Esophagus squamous epithelium (tissue), 5 donors: ENCODE measurements at places on chromosomes 1 and 21.

- H3K27ac ChIP-seq = no peak overlapping the region
- peaks cover 11% of the 10 kb centered on the region for H3K4me1 ChIP-seq
- DNase-seq = no peak
Measured at GRCh38 chr21:38927776-38928175, 122.0 kb downstream of the ETS2 start.

DNA sequence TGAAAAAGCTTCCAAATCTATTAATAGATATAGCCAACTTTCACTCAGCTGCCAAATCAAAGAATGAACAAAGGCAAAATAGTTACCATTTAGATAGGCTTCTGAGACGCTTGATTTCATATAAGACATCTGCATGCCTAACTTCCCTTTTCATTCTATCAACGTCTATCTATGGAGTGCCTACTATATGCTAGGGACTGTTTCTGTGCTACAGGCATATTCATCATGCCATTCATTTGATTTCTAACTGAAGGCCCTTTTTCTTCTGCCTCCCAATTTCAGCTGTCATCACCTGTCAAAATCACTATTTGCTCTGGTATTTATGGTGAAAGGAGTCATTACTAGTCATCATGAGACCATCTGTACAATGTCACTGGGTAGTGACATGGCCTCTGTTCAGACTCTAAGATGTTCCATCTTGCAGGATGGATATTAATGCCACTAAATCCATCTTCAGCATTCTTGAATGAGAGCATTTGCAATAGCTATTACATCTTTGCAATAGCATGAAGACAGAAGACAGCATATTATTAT, 4.3 kb upstream of the KRTAP13-1 start:
- no peaks in the 10 kb centered on the region for H3K27me3 ChIP-seq
- H3K4me1 ChIP-seq = no peaks in the 10 kb centered on the region
- no peak for DNase-seq
- no peak overlapping the region for H3K27ac ChIP-seq
- no peaks in the 10 kb centered on the region for H3K36me3 ChIP-seq
- H3K4me3 ChIP-seq = no peak overlapping the region

DNA sequence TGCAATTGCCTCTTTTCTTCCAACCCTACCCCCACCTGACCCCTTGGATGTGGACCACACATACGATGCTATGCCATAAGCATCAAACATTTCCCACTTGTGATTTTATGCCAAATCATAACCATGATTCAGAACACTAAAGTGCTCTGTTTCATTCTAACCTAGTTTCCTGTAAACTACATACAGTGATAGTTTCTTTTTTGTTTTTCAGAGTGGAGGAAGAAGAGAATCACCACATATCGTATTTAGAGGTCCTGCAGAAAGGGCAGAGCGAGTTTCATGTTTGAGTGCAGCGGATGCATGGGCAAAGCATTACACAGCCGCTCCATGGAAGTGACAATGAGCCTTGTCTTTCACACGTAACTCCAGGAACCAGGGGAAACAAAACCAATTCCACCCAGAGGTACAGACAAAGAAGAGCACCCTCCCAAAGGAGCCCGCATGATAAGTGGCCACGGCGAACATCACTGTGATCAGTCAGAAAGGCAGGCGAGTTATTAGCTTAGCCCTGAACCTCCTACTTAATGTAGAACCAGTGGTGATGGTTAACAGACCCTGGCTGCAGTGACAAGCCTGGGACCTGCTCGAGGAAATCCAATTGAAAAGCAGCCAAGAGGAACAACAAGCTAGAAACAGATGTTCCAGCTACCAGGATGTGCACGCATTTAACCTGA, 64.0 kb upstream of the ZNF281 start:
- no peak overlapping the region for H3K27ac ChIP-seq
- no peaks in the 10 kb centered on the region for H3K4me1 ChIP-seq
- DNase-seq = no peak
- no peak overlapping the region for H3K4me3 ChIP-seq

DNA sequence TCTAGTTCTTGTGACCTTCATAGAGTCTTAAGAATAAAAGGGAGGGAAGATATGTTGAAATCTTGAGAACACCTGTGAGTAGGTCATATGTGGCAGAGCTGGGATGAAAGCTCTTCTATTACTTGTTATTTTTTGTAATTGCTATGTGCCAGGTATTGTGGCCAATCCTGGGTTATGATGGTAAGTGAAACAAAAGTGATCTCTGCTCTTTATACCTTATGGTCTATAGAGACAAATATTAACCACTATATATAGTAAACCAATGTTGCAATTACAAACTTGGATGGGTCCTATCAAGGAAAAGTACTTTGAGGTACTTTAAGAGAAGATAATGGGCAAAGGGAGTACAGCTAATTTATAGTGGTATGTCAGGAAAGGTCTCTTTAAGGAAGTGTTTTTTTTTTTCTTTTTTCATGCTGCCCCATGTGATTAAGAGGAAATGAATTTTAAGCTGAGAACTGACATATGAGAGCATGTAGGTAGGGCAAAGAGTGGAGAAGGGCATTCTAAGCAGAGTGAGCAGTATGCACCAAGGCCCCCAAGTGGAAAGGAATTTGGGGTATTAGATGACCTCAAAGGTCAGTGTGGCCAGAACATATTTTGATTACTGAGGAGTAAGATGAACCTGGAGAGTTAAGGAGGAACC, 43.3 kb downstream of the POU2F1 start:
- H3K4me1 ChIP-seq = no peaks in the 10 kb centered on the region
- H3K27ac ChIP-seq = no peak overlapping the region
- no peaks in the 10 kb centered on the region for H3K27me3 ChIP-seq
- no peak overlapping the region for H3K4me3 ChIP-seq
- no peak for DNase-seq

- H3K4me3 ChIP-seq = no peak overlapping the region
- no peak for DNase-seq
- no peaks in the 10 kb centered on the region for H3K27me3 ChIP-seq
Measured at GRCh38 chr1:187691439-187691838, 862.7 kb downstream of the PLA2G4A start.

DNA sequence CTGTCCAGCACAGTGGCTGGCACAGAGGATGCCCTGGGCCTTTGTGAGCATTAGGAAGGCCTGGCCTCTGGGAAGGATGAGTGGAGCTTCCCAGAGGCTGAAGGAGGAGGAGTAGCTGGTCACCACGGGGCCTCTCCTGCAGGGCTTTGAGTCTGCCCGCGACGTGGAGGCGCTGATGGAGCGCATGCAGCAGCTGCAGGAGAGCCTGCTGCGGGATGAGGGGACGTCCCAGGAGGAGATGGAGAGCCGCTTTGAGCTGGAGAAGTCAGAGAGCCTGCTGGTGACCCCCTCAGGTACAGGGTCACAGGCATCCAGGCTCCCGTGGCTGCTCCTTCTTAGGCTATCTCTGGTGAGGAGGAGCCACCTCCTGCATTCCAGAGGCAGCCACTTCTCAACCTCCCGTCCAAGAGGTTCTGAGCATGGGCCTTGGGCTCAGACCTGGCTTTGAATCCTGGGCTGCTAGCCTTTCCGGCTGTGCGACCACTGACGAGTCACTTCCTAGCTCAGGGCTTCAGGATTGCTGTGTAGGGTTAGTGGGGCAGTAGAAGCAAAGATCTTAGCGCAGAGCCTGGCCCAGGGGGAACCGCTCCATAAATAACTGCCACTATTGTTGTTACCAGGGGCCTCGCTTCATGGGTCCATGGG, 14.0 kb downstream of the SESN2 start:
- H3K27ac ChIP-seq = no peak overlapping the region
- H3K27me3 ChIP-seq = no peaks in the 10 kb centered on the region
- H3K4me3 ChIP-seq = no peak overlapping the region

DNA sequence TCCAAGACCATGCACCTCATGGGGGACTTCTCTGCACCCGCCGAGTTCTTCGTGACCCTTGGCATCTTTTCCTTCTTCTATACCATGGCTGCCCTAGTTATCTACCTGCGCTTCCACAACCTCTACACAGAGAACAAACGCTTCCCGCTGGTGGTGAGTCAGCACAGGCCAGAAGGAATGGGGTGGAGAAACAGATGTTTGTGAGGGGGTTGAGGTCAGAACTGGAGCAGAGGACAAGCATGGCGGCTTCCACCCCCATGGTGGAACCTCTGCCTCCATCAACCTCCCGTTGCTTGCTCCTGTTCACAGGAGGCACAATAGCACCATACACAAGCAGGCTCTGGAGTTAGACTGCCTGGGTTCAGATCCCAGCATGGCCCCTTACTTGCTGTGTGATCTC, 6.9 kb upstream of the ATXN7L2 start:
- DNase-seq = no peak
- no peak overlapping the region for H3K4me3 ChIP-seq
- no peaks in the 10 kb centered on the region for H3K4me1 ChIP-seq
- no peak overlapping the region for H3K27ac ChIP-seq
- H3K36me3 ChIP-seq = no peaks in the 10 kb centered on the region

DNA sequence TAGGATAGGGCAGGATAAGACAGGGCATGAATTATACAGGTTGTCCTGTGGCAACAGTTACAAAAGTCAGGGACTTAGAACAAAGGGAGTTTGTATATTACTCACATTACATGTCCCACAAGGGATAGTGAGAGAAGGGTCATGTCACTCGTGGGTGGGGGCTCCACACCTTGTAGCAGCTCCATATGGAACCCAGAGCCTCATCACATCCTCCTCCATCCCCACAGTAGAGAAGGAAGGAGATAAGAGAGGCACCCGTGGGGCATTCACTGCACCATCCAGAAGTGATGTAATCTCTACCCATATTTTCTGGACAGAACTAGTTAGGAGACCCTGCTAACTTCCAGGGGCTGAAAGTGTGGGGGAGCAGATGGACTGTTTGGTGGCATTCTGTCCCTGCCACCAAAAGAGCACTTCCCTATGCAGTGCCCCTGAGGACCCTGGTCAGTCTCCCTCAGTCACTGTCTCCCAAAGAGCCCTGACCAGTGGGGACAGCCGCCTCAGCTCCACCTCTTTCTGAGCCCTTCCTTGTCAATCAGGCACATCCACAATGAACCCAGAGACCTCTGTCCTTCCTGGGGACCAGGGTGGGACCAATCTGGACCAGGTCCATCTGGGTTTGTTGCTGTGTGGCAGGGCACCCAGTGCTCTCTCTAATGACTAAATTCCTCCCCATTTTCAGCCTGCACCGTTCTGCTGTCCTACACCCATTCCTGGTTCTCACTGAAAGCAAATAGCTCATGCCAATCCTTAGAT, 154.8 kb upstream of the ETV3 start:
- DNase-seq = no peak
- no peak overlapping the region for H3K4me3 ChIP-seq
- no peaks in the 10 kb centered on the region for H3K27me3 ChIP-seq
- H3K4me1 ChIP-seq = no peaks in the 10 kb centered on the region

GRCh38 chr1:182460550-182460951, 10.6 kb downstream of the RGSL1 start:
- H3K4me1 ChIP-seq = no peaks in the 10 kb centered on the region
- no peak overlapping the region for H3K27ac ChIP-seq
- H3K27me3 ChIP-seq = no peaks in the 10 kb centered on the region

DNA sequence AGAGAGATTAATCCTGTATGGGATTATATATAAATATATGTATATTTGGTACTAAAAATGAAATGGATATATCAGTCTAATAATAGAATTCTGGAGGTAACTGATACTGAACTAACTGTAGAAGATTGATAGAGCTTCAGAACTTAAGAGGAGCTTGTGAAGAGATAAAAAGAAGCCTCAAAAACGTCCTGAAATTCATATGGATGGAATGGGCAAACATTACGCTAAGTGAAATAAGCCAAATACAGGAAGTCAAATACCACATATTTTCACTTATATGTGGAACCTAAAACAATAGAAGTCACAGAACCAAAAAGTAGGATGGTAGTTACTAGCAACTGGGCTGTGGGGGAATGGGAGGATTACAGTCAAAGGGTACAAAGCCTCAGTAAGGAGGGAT, 36.0 kb upstream of the ADGRL4 start:
- H3K4me3 ChIP-seq = no peak overlapping the region
- no peaks in the 10 kb centered on the region for H3K36me3 ChIP-seq
- H3K27me3 ChIP-seq = no peaks in the 10 kb centered on the region
- no peaks in the 10 kb centered on the region for H3K4me1 ChIP-seq

DNA sequence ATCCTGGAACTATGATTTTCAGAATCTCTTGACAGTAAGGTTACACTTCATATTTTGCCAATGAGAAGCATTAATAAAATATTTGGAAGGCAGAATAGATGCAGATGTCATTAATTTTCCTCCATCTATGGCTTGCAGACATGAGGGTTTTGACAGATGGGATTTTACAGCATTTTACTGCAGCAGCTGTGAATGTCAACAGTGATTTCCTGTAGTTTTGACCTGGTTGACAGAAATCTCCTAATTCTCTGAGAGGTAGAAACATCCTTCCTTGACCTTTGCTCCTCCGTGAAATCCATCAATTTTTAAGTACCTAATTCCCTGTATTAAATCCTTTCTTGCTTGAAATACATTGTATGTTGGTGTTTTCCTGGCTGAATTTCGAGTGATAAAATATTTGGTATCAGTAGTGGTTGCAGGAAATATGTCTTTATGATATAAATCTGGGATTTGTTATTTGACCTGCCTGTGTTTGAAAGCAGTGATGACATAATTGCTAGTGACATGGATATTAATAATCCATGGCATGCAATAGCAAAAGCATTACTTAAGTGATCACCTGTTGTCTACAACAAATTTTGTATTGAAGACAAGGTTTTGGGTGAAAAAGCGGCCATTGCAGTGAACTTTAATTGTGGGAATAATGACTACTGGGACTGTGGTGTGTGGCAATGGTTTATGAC, 73.9 kb downstream of the HLX start:
- H3K27me3 ChIP-seq = no peaks in the 10 kb centered on the region
- H3K4me1 ChIP-seq = no peaks in the 10 kb centered on the region
- no peaks in the 10 kb centered on the region for H3K36me3 ChIP-seq
- no peak for DNase-seq

DNA sequence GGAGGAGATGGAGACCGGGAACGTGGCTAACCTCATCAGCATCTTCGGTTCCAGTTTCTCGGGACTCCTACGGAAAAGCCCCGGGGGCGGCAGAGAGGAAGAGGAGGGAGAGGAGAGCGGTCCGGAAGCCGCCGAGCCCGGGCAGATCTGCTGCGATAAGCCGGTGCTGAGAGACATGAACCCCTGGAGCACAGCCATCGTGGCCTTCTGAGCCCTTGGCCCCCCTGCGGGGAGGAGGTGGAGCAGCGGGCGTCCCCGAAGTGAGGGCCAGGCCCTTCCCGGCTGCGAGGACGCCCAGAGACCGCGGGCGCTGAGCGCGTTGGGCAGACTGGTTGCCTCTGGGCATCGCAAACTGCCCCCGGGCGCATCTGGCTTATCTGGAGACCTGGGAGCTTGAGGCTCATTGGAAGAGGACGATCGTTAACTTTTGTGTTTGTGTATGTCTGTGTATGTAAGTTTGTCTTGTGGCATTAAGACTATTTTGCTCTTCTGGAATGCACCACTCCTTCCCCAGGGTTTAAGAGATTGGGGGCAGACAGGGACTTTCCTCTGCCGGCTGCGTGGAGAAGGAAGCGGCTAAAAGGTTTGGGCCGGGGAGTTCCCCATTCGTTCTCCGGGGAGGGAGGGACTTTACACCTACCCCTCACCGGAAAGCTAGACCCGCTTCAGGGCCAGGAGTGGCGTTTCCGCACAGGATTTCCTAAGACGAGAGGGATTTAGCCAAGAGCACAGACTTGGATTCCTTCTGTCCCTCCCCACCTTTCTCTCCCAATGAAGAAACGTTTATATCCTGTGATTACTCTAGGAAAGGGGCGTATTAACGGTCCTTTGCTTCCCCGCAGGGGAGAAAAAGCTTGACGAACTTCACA, 1.4 kb downstream of the IER5 start:
- H3K27me3 ChIP-seq = no peaks in the 10 kb centered on the region
- H3K4me3 ChIP-seq = peak overlapping the region; percentile 75
- H3K36me3 ChIP-seq = peaks cover 19% of the 10 kb centered on the region
